ENCODE measurements at places on chromosomes 6 and 20.

DNA sequence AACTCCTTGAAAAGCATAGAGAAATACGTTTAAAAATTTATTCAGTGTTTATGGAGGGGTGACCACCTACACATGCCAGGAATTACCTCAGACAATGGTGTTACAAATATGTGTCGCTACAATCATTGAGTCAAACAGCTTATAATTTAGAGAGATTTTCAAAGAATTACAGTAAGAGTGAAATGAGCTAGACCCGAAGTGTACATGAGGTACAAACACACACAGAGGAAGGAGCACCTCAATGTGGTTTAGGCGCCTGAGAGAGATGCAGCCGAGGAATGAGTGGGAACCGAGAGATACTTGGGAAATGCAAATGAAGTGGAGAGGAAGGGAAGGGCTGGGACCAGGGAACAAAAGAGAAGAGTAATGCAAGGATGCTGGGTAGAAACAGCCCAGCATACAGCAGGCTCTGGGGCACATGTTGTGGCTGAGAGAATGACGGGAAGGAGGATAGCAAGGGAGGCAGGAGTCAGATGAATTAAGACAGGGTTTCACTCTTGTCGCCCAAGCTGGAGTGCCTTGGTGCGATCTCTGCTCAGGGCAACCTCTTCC, 15.5 kb downstream of the EEF1E1 start:
- no peak for DNase-seq

DNA sequence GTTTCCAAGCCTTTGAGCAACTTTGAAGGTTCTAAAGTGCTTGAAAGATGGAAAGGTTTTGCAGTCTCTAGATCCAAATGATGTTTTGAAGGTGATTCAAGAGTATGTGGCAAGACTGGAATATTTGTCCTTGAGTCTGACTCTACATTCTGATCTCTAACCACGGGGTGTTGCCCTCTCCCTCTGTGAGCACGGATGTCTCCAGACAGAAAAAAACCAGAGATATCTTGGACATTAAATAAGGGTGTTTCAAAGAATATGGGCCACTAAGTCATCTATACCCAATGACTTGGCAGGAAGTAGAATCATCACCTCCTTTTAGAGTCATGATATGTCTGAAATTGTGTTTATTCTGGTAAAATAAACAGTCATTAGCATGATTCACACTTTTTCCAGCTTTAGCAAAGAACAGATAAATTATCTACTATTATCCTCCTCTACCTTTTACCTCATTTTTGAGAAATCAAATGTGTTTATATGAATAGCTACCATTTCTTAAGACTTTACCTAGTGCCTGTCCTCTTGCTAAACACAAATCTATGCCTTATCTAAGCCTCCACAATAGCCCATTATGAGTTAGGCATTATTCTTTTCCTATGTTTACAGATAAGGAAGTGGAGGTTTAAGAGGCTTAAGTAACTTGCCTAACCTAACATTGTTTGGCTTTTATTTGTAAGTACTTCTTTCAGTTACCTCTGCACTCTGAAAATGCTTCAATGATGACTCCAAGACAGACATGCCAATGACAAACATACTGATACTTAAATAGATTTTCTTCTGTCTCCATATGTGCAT, 384.4 kb downstream of the BMP2 start:
- DNase-seq: no peak

DNA sequence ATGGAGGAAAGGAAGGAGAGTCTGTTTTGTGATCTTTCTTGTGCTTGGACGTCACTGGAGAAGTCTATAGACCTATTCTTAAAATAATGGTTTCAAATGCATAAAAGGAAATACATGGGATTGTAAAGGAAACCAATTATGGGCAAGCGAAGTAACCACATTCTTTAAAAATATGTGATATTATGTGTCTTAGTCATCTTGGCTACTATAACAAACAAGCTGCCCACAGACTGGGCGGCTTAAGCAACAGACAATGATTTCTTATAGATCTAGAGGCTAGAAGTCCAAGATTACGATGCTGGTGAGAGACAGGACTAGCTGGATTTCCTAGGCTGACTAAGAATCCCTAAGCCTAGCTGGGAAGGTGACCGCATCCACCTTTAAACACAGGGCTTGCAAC, 49.4 kb upstream of the CD83 start:
- peak; percentile 73 for DNase-seq

- DNase-seq: no peak
Observed at GRCh38 chr6:31510007-31510406, 12.1 kb downstream of the MICB start.

GRCh38 chr20:18986146-18986830, 172.7 kb downstream of the SCP2D1 start:
- DNase-seq: no peak

- peak; percentile 37 for DNase-seq
Observed at GRCh38 chr6:118542184-118542952, 5.7 kb upstream of the PLN start.

DNA sequence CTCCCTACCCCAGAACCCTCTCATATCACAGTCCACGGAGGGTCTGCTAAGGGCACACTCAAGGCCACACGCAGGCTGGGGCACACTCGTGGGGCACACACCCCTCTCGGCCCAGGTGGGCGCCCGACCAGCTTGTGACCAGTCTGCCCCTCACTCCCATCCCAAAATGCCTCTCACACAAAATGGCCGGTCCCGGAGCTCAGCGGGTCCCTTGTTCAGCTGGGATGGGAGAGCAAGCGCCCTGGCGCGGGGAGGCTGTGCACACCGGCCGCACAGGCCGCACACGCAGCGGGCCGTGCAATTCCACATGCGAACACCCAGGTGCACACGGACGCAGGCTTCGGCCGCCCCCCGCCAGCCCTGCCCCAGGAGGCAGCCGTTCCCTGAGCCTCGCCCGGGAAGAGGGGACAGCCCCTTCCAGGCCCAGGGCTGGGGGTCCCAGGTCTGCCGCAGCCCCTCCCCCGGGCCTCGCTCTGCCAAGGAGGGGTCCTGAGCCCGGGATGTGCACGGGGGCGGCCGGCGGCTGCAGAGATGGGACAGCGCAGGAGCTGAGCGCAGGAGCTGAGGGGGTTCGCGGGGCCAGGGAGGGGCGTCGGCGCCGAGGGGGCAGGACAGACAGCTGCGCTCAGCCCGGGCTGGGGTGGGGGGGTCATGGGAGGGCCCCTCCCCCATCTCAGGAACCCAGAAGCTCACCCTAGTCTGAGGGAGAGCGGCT, 1.3 kb downstream of the KCNQ2 start:
- DNase-seq: no peak

DNA sequence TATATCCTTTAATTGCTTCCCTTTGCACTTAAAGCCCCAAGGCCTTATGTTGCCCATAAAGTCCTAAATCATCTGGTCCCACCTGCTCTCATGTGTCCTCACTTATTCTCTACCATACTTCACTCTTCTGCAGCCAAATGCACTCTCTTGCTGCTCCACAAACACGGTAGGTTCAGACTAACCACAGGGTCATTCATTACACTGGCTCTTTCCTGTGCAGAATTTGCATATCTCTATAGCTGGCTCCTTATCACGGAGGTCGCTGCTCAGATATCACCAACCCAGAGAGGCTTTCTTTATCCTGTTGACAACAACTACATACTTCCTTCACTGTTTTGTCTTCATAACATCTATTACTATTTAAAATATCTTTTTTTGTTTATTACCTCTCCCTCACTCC, 86.8 kb downstream of the MOXD1 start:
- DNase-seq: no peak

GRCh38 chr20:57922706-57923105, 212.9 kb upstream of the PMEPA1 start:
- DNase-seq: no peak

- DNase-seq: no peak
Observed at GRCh38 chr6:36052097-36052496, 24.5 kb downstream of the MAPK14 start.

DNA sequence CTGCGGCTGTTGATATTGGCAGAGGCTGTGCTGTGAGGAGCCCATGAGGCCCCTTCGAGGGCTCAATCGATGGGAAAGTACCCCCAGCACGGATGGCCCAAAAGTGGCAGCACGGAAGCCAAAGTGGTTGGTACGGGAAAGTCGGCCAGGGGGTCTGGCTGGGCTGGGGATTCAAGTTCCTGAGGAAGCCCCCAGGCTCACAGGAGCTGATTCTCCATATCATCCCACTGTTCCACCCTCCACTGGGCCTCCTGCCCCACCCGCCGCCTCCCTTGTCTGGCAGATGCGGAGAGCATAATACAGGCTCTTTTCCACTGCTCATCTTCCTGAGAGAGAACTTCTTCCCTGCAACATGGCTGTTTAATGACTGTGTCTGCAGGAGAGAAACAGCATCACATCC, 217.8 kb upstream of the CST7 start:
- no peak for DNase-seq

DNA sequence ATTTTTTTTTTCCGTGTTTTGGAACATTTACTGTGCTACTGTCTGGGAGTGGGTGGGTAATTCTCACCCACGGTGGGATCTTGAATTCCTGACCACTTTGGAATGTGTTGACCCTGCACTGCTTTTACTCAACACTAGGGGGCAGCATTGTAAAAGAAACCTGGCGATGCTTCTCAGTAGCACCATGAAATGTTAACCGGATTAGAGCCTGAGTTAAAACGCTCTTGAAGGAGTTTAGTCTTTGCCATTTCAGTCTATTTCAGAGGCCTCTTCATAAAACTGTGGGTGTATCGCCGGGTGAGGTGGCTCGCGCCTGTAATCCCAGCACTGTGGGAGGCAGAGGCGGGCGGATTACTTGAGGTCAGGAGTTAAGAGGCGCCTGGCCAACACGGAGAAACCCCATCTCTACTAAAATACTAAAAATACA, 114.4 kb upstream of the PRND start:
- DNase-seq: peak; percentile 43

DNA sequence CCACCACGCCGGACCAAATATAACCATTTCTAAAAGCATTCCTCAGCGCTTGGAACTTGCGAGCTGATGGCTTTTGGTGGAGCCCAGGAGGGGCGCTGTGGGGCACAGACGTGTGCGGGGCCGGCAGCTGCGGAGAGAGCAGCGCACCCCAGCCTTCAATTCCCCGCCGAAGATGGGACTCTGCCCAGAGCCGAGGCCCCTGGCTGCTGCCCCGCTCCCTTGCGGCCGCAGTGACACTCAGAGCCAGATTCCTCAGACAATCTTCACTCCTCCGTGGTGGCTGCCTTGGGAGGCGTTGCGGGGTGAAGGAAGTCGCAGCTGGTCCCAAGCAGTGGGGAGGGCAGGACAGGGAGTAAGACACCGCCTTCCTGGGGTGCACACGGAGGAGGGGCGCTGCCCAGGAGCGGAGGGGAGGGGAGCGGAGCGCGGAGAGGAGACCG, 87.7 kb downstream of the TMEM242 start:
- DNase-seq: no peak

GRCh38 chr20:62782149-62782892, 14.0 kb upstream of the MRGBP start:
- no peak for DNase-seq

DNA sequence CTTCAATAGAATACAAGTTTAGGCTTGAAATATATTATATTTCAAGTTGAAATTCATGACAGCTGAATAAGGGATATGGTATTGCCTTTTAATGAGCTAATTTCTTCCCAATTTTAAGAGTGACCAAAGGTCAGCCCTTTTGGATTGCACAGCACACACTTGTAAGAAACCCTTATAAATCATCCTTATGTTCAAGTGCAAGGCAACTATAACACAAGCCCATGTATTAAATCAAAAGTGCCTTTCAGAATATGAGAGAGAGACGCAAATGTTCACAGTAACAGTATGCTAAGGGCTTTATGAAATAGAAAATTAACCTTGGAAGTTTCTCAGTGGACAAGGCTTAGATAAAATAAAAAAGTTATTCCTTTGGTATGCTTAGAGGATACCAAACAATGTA, 121.7 kb upstream of the PTPRK start:
- DNase-seq: no peak

- DNase-seq: no peak
Observed at GRCh38 chr6:139174961-139175360, 40.1 kb downstream of the HECA start.

- no peak for DNase-seq
Observed at GRCh38 chr6:127959869-127960268, 59.0 kb upstream of the THEMIS start.

- DNase-seq: no peak
Observed at GRCh38 chr6:83921315-83921714, 61.8 kb downstream of the CYB5R4 start.

- no peak for DNase-seq
Observed at GRCh38 chr20:25052255-25053194, 5.4 kb downstream of the ACSS1 start.

- DNase-seq: peak; percentile 63
Observed at GRCh38 chr6:84867521-84867920, 103.1 kb upstream of the TBX18 start.

- DNase-seq: no peak
Observed at GRCh38 chr6:88574031-88574430, 389.4 kb downstream of the RNGTT start.

DNA sequence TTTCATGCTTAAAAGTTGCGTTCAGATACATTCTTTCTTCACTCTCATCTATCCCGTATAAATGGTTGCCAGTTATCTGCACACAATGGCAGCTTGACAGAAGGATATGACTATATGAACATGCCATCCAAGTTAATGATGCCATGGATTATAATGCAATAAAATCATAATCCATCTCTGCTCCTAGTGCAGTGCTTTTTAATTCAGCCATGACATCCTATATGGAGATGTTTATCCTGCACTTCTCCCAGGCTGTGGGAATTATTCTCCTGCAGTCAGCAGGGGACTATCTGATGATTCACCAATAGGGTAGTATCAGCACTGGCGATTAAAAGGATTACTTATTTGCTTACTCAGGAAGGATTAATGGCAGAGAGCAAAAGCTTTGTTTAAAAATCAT, 273.8 kb downstream of the SAMD5 start:
- DNase-seq: peak; percentile 27

DNA sequence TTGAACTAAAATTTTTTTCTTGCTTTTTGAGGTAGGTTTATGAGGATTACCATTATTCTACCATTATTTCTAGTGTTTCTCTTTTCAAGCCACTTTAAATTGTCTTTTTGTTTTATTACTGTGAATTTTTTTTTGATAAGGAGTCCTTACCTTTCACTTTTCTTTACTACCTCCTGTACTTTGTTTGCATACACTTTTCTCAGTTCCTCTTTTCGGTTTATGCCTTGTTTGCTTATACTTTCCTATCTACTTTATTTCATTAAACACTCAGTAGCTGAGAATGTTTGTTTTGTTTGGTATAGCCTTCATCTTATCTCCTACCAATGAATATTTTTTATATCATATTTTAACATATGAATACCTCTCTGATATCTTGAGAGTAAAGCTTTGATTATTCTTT, 147.9 kb downstream of the TFAP2B start:
- no peak for DNase-seq

GRCh38 chr6:50007819-50008218, 14.0 kb downstream of the DEFB110 start:
- DNase-seq: no peak
